Urinary bladder (tissue), 4 donors: ENCODE measurements at places on chromosomes 1 and 21. TPM values are rescaled to one million over a fixed set of nuclear protein-coding genes. Genes with fewer than 3 reads are reported as not detected.

Gene DDAH1
- polyA plus RNA-seq: 12.3 TPM

GRCh38 chr1:156064615-156065014, 3.7 kb downstream of the RAB25 start:
- DNase-seq: no peak

GRCh38 chr1:81499487-81499886, 301.2 kb upstream of the ADGRL2 start:
- DNase-seq: no peak

Gene CTPS1
- 43.8 TPM for polyA plus RNA-seq

DNA sequence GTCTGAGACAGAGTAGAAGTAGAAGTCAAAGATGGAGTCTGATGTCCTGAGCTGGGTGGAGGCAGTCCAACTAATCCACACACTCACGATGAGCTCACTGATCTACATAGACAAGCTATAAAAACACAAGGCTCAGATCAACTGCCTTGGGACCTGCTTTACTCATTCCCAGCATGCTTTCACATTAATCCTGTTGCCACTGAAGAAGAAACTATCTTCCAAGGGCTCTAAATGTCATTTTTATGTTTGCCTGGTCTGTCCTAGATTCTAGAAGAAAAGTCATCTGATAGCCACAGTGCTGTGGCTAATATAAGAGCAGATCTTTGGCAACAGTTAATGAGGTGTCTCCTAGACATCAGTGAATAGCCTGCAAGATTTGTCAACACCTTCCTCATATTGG, 522.7 kb downstream of the NUF2 start:
- DNase-seq: no peak

DNA sequence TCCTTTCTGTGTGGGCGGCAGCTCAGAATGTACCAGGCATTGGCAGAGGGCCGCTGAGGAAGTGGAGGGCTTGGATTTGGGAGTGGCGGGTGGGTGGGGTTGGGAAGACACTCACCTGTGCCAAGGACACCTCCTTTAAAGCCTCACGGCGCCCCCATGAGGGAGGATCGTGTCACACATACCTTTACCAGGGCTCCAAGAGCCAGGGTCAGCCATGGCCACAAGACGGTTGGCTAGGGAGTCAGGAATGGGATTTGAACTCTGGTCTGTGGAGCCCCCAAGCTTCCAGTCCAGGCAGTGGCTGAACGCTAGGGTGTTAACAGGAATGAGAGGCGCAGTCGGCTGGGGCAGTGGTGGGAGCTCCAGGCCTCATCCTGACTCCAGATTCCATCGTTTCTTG, 4.6 kb downstream of the NBL1 start:
- no peak for DNase-seq

DNA sequence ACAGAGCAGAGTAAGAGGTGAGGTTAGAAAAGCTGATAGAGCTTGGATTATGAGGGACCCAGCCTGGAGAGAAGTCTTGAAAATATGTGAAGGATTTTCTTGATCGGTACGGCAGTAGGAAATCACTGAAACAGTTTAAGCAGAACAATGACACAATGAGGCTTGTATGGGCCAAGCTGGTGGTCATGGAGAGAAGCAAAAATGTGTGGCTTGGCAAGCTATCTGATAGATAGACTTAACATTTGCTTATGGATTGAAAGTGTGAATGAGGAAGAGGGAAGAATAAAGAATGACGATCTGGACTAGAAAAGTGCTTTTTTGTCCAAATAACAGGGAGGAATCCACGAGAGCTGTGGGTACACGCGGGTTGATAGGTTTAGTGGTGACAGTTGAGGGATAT, 15.4 kb upstream of the XPR1 start:
- no peak for DNase-seq

Gene FOXO6
- polyA plus RNA-seq: 1.2 TPM

Gene NBPF6
- polyA plus RNA-seq: not detected
